ENCODE measurements at places on chromosomes 6 and 20.
A peak's percentile ranks its signal among the peaks of the same experiment; 100 is the strongest.

DNA sequence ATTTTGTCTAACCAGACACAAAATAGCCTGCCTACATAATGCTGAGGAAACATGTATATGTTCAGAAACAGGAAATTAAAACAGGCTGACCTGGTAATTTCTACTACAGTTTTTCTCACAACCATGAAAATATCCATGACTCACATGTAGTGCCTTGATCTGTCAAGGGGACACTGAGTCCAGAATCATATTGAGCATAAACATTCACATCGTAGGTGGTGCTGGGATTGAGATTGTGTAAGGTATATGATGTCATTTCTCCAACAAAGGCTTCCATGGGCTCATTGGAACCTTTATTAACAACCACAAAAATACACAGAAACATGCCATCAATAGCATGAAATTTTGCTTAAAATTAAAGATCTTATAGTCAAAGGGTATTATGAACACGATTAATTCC is 80.9 kb downstream of the COL12A1 start:
- DNase-seq = no peak

DNA sequence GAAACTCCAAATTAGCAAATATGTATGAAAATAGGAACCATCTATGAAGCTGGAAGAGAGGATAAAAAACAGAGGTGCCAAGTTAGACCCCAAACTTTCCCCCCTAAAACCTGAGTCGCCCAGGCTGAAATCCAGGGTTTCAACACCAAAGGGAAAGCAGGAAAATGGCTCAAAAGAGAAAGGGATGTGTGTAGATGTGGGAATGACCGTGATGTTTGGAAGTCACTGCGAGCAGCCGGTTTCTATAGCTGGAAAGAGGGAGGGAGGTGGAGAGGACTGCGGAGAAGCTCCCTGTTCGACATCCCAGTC is 4.5 kb downstream of the RING1 start:
- no peak for DNase-seq

- no peak for DNase-seq
Observed at GRCh38 chr6:96626759-96627364, 63.9 kb downstream of the FHL5 start.

GRCh38 chr6:21402368-21402767 is 191.2 kb upstream of the SOX4 start:
- DNase-seq = no peak

DNA sequence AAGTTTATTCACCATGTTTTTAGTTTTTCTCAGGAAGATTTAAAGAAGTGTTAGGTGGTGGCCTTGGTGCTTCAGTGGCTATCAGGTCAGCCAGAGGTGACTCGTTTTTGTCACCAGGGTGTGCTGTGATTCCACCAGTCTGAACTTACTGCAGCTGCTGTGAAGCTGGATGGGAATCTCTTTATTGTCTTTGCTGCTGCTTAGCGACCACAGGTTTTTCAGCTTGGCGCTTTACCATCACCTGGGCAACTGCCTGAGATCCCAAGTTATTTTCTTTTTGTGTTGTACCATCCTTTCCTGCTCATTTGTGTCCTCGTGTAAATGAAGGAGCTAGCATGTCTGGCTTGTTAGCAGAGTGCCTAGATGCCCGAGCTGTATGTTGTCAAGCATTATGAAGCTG is 146.9 kb downstream of the MACROD2 start:
- peak; percentile 70 for DNase-seq

DNA sequence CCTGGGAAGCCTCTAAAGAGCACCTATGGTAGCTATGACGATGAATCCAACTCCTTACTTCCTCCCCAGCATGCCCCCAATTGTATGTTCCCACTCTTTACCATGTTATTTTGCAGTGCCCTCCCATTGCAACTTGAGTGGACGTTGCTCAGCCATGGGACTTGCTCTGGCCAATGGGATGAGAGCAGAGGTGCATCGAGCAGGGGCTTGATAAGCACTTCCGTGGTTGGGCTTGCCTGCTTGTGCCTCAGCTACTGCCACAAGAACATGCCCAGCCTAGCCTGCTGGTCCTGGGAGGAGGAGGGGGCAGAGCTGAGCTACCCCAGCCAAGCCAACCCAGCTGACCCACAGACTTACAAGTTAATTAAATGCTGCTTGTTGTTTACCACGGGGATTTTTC is 71.1 kb upstream of the CTNNBL1 start:
- no peak for DNase-seq

DNA sequence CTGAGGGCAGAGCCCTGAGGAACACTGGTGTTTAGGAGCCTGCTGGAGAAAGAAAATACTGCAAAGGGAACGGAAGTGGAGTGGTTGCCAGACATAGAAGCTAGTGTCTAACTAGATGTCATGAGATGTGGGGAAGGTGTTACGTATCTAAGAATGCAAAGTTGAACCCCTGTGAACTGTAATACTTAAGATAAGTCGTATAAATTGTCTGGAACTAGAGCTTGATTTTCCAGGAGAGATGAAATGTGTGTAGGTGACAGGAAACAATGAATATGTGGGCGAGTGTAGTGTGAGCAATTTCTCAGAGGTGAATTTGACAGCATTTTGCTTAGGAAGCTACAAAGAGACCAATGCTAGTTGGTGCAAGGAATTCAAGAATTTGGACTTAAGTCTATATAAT is 27.9 kb downstream of the ESR1 start:
- DNase-seq = no peak

DNA sequence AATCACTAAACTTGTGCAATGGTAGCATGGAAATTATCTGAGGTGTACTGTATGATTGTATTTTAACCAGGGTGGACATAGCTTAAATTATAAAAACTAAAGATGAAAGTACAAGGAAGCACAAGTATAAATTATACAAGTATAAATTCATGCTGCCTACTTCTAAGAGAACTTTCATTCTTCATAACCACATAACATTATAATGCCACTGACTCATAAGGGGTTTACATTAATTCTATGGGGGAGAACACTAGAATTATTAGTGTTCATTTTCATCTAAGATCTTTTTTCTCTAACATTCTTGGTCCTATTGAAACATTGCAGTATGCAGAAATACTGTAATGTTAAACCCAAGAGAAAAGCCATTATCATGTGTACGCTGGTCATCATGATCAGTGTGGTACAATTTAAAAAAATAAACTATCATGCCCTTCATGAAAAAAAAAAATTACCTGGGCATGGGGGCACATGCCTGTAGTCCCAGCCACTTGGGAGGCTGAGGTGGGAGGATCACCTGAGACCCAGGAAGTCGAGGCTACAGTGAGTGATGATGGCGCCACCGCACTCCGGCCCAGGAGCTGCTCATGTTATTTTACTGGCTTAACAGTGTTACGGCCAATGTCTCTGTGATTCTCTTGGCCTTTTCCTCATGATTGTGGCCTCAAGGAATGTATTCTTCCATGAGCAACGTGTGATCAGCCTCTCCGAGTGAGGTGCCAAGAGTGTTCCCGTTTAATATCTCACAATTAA is 25.9 kb upstream of the AHCY start:
- no peak for DNase-seq

- peak; percentile 96 for DNase-seq
Observed at GRCh38 chr20:56439771-56440291, 27.8 kb downstream of the CASS4 start.

DNA sequence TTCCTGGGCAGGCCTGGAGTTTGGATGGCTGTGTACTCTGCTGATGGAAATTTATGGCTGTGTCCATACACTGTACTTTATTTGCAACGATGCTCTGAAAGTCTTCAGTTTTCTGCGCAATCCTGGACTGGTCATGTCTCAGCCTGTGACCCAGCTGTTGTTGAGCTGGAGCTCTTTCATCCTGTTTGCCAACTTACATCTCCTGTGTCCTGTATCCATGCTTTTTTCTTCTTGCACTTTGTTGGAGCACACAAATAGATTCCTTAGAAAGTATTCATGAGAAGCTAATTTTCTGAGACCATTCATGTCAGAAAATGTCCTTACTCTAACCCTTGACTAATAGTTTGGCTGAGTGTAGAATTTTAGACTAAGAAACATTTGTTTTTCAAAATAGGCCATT is 251.2 kb downstream of the BCKDHB start:
- no peak for DNase-seq

GRCh38 chr6:42197555-42198362 is 3.0 kb upstream of the GUCA1B start:
- DNase-seq = peak; percentile 36

GRCh38 chr6:10112871-10113549 is 301.9 kb downstream of the TFAP2A start:
- no peak for DNase-seq

- peak; percentile 25 for DNase-seq
Observed at GRCh38 chr20:52150440-52151258, 40.9 kb downstream of the ZFP64 start.

- no peak for DNase-seq
Observed at GRCh38 chr6:159116343-159116742, 52.9 kb upstream of the FNDC1 start.

GRCh38 chr20:6142348-6142993 is 19.6 kb upstream of the FERMT1 start:
- DNase-seq = peak; percentile 59

DNA sequence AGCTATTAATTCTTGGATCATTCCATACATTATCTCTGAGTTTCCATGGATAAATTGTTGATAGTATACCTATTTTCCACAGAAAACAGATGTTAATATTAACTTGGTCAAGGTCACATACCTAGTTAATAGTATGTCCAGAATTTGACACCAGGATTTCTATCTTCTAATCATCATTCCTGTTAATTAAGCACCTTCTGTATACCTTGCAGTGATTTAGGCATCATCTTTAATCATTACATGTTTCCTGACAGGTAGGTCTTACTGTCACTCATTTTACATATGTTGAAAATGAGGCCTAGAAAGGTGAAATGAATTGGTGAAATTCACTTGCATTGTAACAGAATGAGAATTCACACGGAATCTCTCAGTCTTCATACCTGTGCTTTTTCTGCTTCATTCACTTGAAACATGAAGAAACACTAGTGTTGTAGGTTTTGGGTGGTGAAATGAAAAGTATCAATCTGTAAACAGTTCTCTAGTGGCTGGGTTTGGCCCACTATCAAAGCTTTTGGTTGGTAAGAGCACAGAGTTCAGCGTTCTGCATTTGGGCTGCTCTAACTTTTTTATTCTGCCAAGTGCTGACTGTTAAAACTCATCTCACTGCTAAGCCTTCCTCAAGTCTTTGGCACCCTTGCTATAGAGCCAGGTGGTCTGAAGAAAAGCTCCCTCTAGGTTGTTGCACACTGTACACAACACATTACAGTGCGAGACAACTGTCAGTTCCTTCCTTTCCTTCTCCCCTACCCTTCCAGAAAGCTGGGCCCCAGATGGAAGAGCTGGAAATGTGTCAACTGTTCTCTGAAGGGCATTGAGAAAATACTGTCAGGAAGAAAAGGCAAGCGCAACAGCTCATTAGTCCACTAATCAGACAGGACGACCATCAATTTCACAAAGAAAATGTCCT is 57.8 kb upstream of the C20orf144 start:
- DNase-seq = no peak

DNA sequence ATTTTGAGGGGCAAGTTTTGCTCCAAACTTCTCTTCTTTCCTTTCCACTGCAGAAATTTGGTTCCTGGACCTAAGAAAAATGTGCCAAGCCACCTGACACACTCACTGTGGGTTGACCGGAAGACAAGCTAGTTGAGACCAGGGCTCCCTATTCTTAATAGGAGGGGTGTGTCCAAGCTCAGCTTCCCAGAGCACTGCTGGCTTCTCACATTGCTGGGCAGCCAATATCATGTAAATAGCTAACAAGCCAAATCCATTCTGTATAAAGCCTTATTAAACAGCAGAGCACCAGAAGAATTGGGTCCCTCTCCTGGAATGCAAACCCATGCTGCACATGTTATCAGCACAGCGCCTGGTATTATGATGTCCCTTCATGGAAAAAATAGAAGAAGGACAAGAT is 17.0 kb upstream of the SAMD3 start:
- no peak for DNase-seq

DNA sequence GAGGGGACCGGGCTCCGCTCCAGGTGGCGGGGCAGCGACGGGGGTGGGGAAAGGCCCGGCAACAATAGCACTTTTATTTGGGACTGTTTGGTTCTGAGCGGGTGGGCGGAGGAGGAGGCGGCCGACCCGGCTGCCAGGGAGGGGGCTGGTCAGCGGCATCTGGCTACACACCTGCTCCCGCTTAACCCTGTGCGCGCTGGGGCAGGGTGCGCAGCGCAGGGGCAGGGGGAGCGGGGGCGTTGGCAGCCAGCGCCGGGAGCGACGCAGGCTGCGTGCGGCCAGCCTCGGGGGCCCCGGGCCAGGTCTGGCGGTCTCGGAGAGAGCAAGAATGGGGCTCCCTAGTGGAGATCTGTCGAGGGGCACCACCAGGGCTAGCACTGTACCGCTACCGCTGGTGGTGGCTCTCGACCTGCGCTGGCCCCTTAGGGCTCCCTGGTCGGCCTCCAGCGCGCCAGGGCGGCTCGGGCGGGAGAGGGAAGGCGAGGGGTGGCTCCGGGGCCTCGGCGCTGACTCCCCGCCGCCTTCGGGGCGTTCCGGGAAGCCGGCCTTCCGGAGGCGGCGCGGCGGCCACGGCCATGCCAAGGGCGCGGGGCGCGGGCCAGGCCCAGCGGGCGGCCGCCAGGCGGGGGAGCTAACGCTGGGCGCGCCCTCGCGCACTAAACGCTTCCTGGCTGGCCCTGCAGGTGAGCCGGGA is 92.4 kb downstream of the NCR2 start:
- no peak for DNase-seq

GRCh38 chr6:119800526-119800925 is 451.0 kb upstream of the MAN1A1 start:
- no peak for DNase-seq

DNA sequence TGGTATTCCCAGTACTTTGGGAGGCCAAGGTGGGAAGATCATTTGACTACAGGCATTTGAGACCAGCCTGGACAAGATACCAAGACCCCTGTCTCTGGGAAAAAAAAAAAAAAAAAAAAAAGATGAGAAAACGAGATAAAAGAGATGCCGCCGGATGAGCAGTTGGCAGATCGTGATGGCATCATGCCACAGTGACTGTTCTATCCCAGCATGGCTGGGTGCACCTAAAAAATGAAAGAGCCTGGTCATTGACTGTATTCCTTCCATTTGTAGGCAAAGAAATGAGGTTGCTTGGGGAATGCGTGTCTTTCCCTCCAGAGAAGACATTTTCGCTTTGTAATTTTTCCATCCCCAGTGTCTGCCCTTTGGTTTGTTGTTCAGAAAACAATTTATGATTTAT is 12.9 kb downstream of the AKAP12 start:
- no peak for DNase-seq

Measured in brain microvascular endothelial cell (primary cell).